OCI-LY7 (cell line): ENCODE measurements at places on chromosomes 12 and 14.

DNA sequence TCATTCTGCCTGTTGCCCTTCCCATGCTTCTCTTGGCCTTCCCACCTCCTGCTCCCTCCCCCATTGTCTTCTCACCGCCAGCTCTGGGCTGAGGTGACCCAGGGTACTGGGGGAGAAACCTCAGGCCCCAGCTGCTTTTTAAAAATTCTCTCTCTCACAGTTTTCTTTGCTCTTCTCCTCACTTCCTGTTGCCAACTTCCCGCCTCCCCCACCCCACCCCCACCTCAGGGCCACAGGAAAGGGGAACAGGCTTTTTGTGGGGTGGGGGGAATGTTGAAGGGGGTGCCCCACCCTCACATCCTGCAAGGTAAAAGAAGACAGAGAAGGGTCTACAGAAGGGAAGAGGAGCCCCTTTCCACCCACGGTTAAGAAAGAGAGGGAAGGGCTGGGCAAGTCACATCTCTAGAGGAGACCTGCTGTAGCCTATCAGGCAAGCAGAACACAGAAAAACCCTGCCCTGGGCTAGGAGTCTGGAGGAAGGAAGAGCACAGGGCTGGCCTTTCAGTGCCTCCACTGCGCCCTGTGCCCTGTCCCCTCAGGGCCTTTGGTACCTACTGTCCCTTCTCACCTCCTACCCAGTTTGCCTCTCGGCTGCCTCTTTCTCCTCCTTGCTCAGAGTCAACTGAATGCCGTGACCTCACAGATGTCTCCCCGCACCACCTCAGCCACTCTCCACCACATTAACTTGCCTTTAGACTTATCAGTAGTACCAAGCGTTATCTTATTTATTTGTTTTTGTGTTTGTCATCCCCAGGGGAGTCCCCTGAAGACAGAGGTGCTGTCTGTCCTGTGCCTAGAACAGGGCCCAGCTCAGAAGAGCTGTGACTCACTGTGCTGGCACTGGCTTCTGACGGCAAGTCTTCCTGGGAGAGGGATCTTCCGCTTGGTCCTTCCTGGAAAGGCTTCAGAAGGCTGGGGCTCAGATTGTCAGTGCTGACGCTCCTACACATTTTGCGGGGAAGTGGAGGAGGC is 1.7 kb downstream of the ARHGAP9 start:
- DNase-seq: peak; percentile 73

GRCh38 chr14:79118291-79118690 is 948.1 kb downstream of the NRXN3 start:
- no peak for DNase-seq

DNA sequence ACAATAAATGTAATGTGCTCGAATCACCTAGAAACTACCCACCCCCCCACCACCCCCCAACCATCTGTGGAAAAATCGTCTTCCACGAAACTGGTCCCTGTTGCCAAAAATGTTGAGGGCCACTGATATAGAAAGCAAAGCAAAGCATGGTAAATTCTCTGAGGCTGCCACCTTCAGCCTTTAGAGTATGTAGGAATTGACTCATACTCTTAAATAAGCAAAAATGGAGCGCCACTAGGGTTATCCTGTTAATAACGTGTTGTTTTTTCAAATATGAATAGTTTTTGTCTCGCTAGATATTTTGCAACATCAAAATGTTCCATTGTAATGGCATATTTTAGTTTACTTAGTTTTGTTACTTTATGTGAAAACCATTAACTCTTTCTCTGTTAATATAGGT is 18.2 kb downstream of the DYNC1H1 start:
- DNase-seq: no peak

DNA sequence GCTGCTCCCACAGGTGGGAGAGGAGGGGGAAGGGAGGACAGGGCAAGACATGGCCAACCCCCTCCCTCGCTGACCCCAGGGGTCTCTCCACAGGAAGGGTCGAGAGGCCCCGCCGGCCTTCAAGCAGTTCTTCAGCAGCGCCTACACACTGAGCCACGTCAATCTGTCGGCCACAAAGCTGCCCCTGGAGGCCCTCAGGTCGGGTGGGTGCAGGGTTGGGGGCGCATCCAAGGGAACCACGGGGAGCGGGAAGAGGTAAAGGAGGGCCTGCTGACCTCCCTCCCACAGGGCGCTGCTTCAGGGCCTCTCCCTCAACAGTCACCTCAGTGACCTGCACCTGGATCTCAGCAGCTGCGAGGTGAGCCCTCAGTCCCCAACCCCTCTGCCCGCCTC is 6.1 kb downstream of the CARMIL3 start:
- no peak for DNase-seq

- no peak for DNase-seq
These were observed 11.8 kb upstream of the ATF1 start for GRCh38 chr12:50751948-50752721.
